Upper lobe of left lung (tissue), 6 donors: ENCODE measurements at places on chromosomes 2 and 18. TPM values are rescaled to one million over a fixed set of nuclear protein-coding genes. Genes with fewer than 3 reads are reported as not detected.

KHK gene
- 2.4 TPM for total RNA-seq

TMEM247 gene
- not detected for total RNA-seq

PSMA8 gene
- total RNA-seq, result not detected

CCDC68 gene
- 25.9 TPM for total RNA-seq

LOXL3 gene
- total RNA-seq, result 7.2 TPM

PROM2 gene
- total RNA-seq, result 3.3 TPM

SPEG gene
- 7.5 TPM for total RNA-seq

REG1A gene
- total RNA-seq, result not detected

CYP27A1 gene
- total RNA-seq, result 174 TPM

CPLX4 gene
- total RNA-seq, result not detected
